Pancreas (tissue), 10 donors: ENCODE measurements at places on chromosomes 1 and 21. TPM values are rescaled to one million over a fixed set of nuclear protein-coding genes. Genes with fewer than 3 reads are reported as not detected.

- H3K4me1 ChIP-seq, result no peaks in the 10 kb centered on the region
- no peak overlapping the region for H3K27ac ChIP-seq
- H3K36me3 ChIP-seq, result no peaks in the 10 kb centered on the region
- no peak overlapping the region for H3K4me3 ChIP-seq
- no peak for DNase-seq
- H3K27me3 ChIP-seq, result no peaks in the 10 kb centered on the region
Observed at GRCh38 chr1:110087812-110088738, 17.6 kb upstream of the ALX3 start.

DNA sequence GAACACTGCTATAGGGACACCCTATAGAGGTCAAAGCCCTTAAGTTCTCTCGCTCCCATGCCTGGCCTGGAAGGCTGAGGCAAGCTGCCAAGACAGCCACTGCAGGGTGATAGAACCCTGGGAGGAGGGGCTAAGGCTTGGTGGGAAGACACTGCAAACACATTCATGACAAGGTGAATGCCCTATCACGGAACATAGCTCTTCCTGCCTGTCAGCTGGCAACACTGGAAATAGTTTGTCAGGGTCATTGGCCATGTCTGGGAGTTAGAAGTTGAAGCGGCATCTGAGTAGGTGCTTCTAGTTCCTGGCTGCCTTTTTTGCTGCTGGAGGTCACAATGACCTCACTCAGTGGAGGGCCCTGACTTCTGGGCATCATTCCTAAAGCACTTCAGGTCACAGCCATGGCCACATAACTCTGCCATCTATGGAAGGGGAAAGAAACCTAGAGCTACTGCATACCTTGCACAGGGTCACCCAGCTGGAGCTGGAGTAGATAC is 4.2 kb downstream of the FABP3 start:
- no peaks in the 10 kb centered on the region for H3K27me3 ChIP-seq
- peaks cover 4% of the 10 kb centered on the region for H3K4me1 ChIP-seq
- DNase-seq, result no peak
- no peak overlapping the region for H3K4me3 ChIP-seq
- H3K27ac ChIP-seq, result no peak overlapping the region
- H3K36me3 ChIP-seq, result no peaks in the 10 kb centered on the region

DNA sequence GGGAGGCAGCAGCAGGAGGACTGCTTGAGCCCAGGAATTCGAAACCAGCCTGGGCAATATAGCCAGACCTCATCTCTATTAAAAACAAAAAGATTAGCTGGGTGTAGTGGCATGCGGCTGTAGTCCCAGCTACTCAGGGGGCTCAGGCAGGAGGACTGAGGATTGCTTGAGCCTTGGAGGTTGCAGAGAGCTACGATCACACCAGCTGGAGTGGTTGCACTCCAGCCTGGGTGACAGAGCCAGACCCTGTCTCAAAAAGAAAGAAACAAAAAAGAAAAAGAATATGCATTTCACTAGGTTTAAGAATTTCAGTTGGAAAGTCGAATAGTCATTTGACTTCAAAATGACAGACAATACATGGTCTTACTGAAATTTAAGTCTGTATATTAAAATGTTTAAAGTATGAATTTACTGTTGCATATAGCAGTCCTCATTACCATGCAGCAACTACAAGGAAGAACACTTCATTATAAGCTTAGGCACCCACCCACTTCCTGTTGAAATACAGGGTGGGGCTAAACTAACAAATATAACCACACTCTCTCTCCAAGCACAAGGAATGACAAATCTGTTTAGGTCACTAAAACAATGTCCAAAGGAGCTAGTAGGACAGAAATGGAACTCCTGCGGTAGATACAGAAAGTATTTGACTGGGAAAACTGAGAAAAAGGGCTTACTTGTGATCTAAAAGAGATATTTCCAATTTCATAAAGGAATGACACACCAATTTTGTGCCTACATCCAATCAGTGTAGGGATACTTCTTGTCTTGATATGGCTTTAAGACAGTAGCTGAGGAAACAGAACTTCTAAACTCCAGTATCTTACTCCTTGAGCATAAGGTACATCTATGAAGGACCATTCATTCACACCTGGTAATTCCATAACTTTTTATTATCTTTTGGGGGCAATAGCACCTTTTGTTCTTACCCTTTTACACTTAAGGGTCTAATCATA is 44.1 kb downstream of the GPR3 start:
- no peak overlapping the region for H3K27ac ChIP-seq
- no peak overlapping the region for H3K4me3 ChIP-seq
- no peaks in the 10 kb centered on the region for H3K36me3 ChIP-seq
- no peak for DNase-seq
- peaks cover 32% of the 10 kb centered on the region for H3K4me1 ChIP-seq

- H3K4me1 ChIP-seq, result no peaks in the 10 kb centered on the region
- no peaks in the 10 kb centered on the region for H3K27me3 ChIP-seq
Observed at GRCh38 chr1:218350035-218350525, 4.9 kb downstream of the TGFB2 start.

The PRDM16 gene
- 6.6 TPM for polyA plus RNA-seq

The FALEC gene
- polyA plus RNA-seq, result not detected

The KLHDC8A gene
- 0.99 TPM for polyA plus RNA-seq

The DNM3 gene
- 0.49 TPM for polyA plus RNA-seq
